Right kidney (tissue), 9 donors: ENCODE measurements at places on chromosomes 12 and 14.

GRCh38 chr14:64845878-64846277 is 33.8 kb downstream of the SPTB start:
- no peak for DNase-seq

GRCh38 chr12:104886418-104887401 is 71.4 kb downstream of the SLC41A2 start:
- no peak for DNase-seq

- DNase-seq, result no peak
Observed at GRCh38 chr12:110908377-110909152, 11.8 kb downstream of the MYL2 start.

- DNase-seq, result peak; percentile 61
Observed at GRCh38 chr12:123150275-123150743, 581 bp downstream of the PITPNM2 start.

- DNase-seq, result no peak
Observed at GRCh38 chr14:99717682-99718013, 33.5 kb downstream of the CYP46A1 start.

- no peak for DNase-seq
Observed at GRCh38 chr12:57219993-57220754, 3.6 kb downstream of the NXPH4 start.

GRCh38 chr12:48924617-48925303 is 532 bp downstream of the FKBP11 start:
- DNase-seq, result peak; percentile 76

GRCh38 chr14:96409701-96410100 is 17.8 kb downstream of the AK7 start:
- no peak for DNase-seq

DNA sequence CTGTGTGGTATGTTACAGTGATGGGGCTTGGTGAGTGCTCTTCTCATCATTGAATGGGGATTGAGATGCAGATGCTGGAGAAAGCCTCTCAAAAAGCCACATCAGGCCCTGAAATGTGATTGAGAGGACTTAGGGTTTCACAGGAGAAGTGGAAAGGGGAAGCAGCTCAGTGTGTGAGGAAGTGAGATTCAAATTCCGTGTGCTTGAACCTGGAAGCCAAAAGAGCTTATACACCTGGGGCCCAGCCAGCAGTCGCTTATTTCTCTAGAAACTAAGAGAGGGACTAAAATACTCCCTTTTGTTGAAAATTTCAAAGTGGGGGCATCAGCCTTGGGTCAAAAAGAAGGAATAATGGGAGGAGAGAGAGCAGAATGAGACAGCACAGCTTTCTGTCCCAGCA is 39.1 kb upstream of the GZMB start:
- DNase-seq, result no peak

GRCh38 chr12:40405419-40405818 is 180.6 kb downstream of the LRRK2 start:
- no peak for DNase-seq

- no peak for DNase-seq
Observed at GRCh38 chr12:94140556-94140955, 7.8 kb upstream of the PLXNC1 start.

DNA sequence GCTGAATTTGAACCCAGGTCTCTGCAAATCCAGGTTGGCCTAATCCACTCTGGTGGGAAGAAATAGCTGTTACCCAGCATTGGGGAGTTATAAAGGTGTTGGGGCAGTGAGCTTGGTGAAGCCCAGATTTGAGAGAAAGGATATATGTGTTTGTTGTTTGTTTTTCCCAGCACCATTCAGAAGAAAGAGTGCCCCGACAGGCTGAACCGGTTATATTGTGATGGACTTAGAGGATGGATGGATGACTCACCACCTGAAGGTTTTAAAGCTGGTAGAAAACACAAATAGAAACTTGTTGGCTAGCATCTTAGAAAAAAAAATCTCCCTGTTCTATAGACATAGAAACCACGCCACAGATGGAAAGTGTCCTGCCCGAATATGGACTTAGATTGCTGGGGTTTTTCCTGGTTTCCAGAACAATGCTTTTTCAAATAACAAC is 404.6 kb downstream of the MED13L start:
- DNase-seq, result no peak

GRCh38 chr14:55073856-55074255 is 22.4 kb downstream of the MAPK1IP1L start:
- no peak for DNase-seq

DNA sequence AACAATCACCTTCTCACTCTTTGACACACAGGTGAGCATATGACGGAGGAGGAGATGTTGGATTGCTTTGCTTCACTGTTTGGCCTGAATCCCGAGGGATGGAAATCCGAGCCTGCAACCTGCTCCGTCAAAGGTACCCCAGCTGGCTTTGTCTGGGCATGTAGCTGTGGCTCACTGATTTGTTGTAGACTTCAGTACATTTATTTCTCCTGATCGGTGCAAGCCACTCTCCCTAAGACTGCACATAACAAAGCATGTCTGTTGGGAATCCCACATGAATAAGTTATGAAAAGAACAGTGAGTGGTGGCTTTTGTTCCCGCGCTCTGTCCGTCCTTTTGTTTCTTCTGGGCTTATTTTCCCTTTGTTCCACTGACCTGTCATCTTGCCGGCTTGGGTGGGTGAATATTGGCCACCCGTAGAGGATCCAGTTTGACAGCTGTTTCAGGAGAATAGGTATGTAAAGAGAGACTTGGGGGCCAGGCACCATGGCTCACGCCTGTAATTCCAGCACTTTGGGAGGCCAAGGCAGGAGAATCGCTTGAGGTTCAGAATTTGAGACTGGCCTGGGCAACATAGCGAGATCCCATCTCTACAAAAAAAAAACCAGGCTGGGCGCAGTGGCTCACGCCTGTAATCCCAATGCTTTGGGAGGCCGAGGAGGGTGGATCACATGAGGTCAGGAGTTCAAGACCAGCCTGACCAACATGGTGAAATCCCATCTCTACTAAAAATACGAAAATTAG is 20.0 kb upstream of the BCL7A start:
- DNase-seq, result no peak

GRCh38 chr12:44930972-44931600 is 55.0 kb upstream of the NELL2 start:
- DNase-seq, result no peak

- DNase-seq, result no peak
Observed at GRCh38 chr12:112162241-112162790, 37.0 kb downstream of the TRAFD1 start.

DNA sequence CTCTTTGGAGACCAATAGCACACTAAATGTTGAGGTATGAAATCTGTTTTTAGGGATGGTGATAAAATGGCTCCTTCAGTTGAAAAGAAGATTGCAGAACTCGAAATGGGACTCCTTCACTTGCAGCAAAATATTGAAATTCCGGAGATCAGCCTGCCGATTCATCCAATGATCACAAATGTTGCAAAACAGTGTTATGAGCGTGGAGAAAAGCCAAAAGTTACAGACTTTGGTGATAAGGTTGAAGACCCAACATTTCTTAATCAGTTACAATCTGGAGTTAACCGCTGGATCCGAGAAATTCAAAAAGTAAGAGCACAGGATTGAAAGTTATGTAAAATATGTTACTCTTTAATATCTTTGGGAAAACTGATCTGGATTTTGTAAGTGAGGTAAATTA is 15.3 kb downstream of the DYNC1H1 start:
- DNase-seq, result no peak

GRCh38 chr12:114976372-114976771 is 292.4 kb upstream of the TBX3 start:
- DNase-seq, result no peak

DNA sequence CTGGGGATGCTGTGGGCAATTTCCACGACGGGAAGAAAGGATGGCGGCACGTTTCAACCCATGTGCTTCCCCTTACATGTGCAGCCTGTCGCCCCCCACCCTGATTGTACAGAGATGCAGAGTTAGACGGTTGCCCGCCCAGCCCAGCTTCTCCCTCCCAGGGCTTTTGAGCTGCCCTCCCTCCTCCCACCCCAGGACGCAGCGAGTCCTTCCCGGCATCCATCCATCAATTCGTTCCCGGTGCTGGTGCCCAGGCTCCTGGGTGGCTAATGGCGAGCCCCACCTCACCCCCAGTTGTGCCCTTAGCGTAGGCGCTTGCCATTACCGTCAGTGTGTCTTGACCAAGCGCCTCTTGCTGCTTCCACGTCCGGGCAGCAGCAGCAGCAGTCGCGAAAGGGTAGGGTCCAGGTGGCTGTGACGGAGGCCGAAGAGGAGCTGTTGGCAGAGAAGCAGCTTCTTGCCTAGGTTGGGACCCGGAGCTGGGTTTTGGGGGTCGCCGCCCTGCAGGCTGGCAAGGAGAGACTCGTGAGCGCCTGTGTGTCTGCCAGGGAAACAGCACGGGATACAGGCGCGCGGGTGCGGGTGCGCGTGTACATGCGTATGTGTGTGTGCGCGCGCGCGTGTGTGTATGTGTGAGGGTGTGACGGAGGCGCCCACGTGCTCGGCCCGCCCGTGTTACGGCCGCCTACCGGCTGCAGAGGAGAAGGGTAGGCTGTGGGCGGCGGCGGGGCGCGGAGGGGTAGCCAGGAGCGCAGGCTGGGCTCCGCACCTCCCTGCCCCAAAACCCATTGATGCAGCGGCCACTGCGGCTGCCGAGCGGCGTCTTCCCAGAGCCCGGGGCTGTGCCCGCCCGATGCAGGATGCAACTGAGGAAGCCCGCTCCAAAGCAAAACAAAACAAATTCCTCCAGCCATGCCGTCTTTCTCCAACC is at the start of gene SLC6A15:
SLC6A15 (minus strand) TSS at position 602 of the 931 bp plus-strand sequence. CDS start 20,679 bp downstream, outside the sequence.
- peak; percentile 77 for DNase-seq

GRCh38 chr14:103310576-103311095 is 23.4 kb upstream of the EIF5 start:
- DNase-seq, result no peak

GRCh38 chr12:67991158-67991557 is 1.9 kb downstream of the IFNG-AS1 start:
- DNase-seq, result no peak

- DNase-seq, result no peak
Observed at GRCh38 chr12:3580094-3580749, 89.2 kb downstream of the PRMT8 start.

DNA sequence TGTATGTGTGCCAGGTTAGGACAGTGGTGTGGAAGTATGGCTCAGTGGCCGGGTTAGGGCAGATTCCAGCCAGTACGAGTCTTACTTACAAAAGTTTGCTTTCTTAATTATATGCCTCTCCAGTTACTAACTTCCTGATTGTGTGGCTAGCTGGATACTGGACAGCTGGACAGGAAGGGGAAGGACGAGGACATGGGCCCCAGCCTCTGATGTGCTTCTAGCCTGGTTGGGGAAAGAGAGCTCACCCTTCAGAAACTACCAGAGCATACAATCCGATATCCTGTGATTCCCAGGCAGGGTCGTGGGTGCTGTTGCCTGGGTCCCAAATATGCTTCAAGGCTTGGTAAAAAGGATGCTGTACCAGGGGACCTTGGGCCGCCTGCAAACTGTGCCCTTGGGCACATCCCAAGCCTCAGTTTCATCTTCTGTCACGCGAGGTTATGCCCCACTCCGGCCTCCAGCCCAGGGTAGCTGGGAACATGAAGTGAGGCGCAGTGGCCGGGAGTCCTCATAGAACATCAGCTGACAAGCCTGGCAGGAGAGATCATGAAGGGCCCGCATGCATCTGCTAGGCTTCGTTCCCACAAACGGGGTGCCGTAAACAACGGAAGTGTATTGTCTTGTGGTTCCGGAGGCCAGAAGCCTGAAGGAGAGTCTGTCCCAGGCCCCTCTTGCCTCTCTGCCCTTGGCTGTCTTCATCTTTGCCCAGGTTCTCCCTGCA is 23.2 kb upstream of the RIN3 start:
- no peak for DNase-seq

DNA sequence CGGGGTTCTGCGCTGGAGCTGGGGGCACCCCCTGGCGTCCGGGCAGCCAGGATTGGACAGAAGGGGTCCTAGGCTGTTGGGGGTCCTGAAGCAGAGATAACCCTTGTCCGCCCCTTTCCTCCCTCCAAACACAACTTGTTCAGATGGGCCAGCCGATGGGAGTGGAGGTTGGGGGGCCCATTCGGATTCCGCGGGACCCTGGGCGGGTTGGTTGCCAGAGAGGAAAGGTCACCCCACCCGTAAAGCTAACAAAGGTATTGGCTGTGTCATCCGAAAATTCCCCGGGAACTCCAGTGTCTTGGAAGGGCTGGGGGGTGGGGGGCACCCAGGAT is 1.3 kb downstream of the FAM222A start:
- DNase-seq, result no peak

DNA sequence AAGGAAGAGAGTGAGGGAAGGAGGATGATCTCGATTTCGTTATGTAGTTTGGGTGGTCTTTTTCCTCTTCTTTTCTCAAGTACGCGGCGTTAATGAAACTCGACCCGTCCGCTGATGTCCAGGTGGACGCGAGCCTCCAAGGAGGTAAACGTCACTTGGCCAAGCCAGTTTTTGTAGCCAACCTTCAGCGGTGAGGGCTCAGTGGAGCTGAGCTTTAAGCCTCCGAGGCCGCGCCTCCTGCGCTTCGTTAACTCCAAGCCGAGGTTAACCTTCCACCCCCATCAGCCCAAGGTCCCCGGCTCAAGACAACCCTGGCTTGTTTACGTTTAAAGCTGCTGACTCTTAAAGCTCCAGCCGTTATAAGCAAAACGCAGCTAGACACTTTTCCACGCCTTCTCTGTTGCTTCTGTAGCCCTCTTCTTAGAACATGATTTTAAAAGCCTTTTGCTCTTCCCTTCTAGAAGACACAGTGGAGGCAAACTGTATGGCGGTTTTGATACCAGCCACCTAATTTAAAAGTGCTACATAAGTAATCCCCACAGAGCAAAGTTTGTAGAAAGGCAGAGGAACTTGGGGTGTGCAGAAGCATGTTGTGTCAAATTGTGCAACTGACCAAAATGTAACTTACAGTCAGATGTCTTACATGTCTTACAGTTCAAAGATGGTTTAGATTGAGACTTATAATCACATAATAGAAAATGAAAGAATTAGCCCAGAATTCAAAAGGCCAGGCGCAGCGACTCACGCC is 923 bp upstream of the ITPR2 start:
- no peak for DNase-seq

GRCh38 chr12:89073027-89073398 is 279.3 kb downstream of the DUSP6 start:
- no peak for DNase-seq

GRCh38 chr12:1502831-1503230 is 91.5 kb downstream of the FBXL14 start:
- DNase-seq, result no peak

DNA sequence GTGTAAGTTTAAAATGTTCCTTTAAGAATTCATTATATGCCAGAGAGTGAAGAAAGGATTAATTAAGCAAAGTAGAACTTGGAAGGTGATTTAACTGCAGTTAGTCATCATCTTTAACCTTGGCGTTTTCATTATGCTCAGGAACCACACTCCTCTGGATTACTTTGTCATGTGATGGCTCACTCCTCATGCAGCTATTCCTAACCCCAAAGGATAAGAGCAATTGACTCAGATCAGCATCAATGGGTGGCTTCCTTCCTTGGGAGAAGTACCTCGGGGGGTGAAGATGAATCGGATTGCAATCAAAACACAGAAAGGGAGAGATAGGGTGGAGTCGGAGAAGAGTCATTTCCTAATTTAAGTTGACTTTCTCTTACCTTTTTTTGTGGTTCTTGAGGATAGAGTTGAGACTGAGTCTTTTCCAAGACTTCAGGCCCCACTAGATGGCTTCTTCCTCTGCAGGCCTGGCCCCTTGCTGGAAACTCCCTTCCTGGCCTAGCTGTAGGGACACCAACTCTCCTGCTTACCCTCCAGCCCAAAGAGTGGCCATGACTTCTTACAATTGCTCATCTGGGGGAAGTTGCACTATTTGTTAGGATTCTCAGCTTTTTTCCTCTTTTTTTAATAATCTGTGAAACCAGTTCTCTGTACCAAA is 238.6 kb upstream of the DDHD1 start:
- no peak for DNase-seq

GRCh38 chr14:72528059-72528862 is 365.6 kb downstream of the DPF3 start:
- no peak for DNase-seq

- DNase-seq, result no peak
Observed at GRCh38 chr12:42730291-42730690, 140.7 kb upstream of the PRICKLE1 start.
